ENCODE measurements at places on chromosomes 5 and 9.
A peak's percentile ranks its signal among the peaks of the same experiment; 100 is the strongest.

DNA sequence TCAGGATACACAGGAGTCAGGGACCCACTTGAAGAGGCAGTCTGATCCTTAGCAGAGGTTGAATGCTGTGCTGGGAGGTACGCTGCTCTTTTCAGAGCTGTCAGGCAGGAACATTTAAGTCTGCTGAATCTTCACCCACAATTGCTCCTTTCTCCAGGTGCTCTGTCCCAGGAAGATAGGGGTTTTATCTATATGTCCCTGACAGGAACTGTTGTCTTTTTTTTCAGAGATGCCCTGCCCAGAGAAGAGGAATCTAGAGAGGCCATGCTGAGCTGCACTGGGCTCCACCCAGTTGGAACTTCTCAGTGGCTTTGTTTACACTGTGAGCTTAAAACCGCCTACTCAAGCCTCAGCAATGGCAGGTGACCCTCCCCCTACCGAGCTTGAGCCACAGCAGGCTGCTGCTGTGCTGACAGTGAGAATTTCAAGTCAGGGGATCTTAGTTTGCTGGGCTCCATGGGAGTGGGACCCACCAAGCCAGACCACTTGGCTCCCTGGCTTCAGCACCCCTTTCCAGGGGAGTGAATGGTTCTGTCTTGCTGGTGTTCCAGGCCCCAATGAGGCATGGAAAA is 169.0 kb downstream of the FBXL17 start:
- DNase-seq, result no peak

- DNase-seq, result no peak
Measured at GRCh38 chr9:121813519-121814210, 162.2 kb downstream of the DAB2IP start.

DNA sequence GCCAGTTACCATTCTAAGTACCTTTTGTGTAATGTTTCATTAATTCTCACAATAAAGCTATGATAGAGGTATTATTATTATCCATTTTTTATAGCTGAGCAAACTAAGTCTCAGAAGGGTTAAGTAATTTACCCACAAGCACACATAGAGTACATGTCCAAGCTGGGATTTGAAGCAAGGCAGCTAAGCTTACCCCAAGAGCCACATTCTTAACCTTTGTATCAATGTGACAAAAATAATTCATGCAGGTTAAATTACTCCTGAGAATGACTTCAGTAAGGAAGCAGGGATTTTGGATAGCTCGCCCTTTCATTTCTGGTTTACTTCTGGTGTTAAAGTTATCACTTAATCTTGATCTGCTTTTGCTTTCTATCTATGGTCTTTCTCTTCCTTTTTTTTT is 141.9 kb downstream of the ACTBL2 start:
- no peak for DNase-seq

DNA sequence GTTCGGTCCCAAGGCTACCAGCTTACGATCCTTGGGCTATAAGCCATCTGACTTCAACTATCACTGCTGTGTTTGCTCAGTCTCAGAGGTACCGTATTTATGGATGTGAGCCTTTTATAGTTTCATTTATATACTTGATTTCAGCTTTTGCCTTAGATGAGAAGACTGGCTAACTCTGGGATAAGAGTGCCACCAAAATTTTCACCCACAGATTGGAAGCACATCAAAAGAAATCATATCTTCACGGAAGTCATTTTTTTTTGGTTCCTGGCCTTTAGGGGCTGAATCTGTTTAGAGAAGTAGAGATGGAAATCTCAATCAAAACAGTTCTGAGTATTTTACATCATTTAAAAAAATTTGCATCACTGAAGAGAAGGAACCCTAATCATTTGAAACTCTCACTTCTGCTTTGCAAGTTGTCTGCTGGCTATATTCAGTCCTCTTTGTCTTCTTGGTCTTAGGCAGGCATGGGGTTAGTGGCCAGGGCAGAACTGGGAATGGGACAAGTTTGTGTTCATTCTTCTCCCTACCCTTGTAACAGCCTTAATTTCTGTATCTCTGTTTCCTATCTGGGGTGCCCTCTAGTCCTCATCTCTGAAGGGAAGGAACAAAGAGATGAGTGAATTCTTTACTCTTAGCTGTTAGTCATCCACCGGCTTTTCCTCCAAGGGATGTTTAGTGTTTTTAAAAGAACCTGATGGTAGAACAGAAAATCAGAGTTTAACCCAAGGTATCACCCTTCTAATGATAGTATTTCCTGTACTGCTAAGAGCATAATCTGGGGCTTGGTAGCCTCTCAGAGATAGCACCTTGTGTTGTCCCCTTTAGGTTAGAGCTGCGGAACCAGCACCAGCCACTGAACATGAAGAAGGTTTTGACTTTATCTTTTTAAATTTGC is 14.1 kb upstream of the TNFAIP8 start:
- peak; percentile 48 for DNase-seq

- no peak for DNase-seq
Measured at GRCh38 chr5:150516011-150516410, 8.1 kb downstream of the NDST1 start.

Measured in NB4 (cell line).